Cardiac fibroblast (primary cell): ENCODE measurements at places on chromosomes 5 and 9.

- DNase-seq: no peak
These were observed 16.6 kb upstream of the FEM1C start for GRCh38 chr5:115561176-115561575.

DNA sequence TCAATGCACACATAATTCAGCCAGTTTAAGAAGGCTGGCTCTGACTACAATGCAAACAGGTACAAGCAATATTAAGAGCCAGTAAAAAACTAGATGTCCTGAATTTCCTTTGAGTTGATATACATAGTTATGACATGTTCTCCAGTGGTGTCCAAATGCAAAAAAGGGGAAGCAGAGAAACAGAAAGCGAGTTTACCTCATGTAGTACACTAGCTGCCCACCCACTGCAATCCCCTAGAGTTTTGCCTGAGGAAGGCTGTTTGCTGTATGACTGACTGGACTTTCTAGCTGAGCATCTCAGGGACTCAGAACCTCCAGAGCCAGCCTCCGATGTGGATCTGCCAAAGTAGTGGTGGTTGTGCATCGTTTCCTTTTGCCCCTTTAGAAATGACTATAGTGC, 44.8 kb upstream of the SLC1A3 start:
- DNase-seq: no peak

DNA sequence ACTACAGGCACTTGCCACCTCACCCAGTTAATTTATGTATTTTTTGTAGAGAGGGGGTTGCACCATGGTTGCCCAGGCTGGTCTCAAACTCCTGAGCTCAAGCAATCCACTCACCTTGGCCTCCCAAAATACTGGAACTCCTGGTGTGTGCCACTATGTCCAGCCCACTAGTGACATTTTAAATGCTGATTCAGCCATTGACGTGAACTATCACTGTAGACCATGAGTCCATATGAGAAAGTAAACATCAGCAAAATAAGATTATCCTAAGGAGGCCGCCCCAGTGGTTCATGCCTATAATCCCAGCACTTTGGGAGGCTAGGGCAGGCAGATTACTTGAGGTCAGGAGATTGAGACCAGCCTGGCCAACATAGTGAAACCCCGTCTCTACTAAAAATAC, 488.1 kb upstream of the EDIL3 start:
- no peak for DNase-seq

- DNase-seq: peak; percentile 20
These were observed 1.7 kb downstream of the FOXD1 start for GRCh38 chr5:73446631-73447529.

- peak; percentile 1 for DNase-seq
These were observed 439.1 kb upstream of the KIF2A start for GRCh38 chr5:61866930-61867329.

DNA sequence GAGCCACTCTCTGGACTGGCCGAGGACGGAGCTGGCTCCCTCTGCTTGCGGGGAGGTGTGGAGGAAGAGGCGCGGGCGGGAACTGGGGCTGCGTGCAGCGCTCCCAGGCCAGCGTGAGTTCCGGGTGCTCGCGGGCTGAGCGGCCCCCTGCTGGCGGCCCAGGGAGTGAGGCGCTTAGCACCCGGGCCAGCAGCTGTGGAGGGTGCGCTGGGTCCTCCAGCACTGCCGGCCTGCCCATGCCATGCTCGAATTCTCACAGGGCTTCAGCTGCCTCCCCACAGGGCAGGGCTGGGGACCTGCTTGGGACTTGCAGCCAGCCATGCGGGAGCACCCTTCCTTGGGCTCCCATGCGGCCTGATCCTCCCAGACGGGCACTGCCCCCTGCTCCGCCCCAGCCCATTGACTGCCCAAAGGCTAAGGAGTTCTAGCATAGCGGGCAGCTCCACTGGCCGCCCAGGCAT, 416.9 kb downstream of the MRPS30 start:
- no peak for DNase-seq

DNA sequence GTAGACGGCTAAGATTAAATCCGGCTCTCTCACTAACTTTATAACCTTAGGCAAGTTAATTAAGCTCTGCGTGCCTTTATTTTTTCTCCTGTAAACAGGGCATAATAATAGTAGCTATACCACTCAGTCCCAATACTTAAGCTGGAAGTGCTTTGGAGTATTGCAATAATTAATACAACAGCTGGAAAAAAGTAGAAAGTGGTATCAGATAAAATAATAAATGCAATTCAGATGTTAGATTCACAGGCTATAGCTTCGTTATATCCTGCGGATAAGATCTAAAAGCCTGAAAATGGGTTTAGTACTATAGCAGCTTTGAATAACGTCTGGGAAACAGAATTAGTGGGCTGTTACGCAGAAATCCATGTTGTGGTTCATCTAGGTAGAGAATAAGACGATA, 51.8 kb downstream of the MEGF9 start:
- no peak for DNase-seq

DNA sequence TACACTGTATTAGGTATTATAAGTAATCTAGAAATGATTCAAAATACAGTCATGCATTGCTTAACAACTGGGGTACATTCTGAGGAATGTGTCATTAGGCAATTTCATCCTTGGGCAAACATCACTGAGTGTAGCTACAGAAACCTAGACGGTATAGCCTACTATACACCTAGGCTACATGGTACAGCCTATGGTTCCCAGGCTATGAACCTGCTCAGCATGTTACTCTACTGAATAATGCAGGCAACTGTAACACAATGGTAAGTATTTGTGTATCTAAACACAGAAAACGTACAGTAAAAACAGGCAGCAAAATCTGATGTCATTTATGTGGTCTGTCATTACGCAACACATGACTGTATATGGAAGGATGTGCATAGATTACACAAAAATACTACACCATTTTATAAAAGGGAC, 96.8 kb downstream of the RAPGEF6 start:
- peak; percentile 59 for DNase-seq

GRCh38 chr9:113425072-113425471, 14.5 kb downstream of the C9orf43 start:
- no peak for DNase-seq

DNA sequence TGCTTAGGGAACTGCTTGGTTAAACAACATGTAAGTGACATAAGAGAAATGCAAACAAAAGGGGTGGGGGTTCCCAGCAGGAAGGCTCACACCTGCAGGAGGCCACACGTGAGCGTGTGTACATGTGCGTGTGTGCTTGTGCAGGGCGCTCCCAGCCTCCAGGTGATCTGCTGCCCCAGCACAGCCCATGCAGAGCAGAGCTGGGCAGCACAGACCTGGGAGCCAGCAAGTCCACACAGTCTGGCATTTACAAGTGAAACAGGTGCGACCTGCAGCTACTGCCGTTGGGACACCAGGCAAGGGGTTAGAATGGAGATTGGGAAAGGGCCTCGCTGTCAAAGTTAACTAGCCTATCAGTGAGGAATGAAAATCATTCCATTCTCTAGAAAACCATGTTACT, 41.8 kb downstream of the GRAMD2B start:
- DNase-seq: no peak

DNA sequence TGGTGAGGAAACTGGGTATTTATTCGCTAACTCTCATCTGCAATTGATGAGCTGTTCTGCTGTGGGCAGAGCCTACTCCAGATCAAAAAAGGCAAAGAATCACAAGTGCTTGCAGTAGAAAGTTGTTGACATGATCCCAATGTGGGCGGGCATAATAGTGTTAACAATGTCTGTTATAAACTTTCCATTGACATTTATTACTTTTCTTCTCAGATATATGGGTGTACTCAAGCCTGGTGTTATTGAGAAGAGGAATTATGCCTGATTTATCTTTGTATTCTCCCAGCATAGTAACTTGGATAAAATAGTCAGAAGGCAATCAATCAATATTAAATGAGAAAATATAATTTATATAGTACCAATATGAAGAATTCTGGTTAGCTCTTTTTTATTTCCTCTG, 47.8 kb downstream of the ZNF474 start:
- DNase-seq: no peak

- no peak for DNase-seq
These were observed 908.2 kb upstream of the CDH10 start for GRCh38 chr5:25552871-25553481.

DNA sequence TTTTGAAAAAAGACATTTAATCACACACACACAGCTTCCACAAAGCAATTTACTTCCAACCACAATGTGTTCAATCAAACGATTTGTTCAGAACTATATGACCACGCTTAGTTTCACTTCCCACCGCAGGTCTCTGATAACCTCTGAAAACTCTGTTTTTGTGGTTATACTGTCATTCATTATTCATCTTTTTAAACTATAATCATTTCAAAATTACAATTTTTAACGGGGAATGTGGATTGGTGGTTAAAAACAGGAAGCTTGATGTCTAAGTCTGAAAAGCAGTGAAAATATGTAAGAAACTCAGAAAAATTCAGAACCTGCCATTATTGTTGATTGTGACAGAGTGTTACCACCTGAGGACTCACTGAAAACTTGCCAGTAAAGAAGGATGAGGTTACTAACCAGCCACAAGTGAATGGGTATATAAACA, 12.7 kb upstream of the TMEM174 start:
- peak; percentile 13 for DNase-seq

DNA sequence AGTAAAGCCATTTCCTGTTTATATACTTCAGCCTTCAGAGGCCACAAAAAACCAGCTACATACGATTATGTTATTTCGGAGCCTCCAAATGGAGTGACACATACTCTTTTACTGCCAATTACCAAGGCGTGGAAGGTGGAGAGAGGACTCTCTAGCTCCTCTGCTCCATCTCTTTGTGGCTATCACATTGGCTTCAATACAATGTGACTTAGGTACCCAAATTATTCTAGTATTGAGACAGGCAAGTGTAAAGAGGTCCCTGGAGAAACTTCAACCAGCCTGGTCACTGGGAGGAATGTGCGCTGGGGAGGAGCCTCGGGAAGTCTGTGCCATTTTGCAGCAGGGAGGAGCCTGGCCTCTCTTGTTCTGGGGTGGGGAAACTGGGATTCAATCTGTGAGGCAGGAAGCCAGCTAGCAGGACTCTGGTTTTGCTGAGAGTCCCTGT, 85.8 kb upstream of the TAS2R1 start:
- DNase-seq: peak; percentile 44

DNA sequence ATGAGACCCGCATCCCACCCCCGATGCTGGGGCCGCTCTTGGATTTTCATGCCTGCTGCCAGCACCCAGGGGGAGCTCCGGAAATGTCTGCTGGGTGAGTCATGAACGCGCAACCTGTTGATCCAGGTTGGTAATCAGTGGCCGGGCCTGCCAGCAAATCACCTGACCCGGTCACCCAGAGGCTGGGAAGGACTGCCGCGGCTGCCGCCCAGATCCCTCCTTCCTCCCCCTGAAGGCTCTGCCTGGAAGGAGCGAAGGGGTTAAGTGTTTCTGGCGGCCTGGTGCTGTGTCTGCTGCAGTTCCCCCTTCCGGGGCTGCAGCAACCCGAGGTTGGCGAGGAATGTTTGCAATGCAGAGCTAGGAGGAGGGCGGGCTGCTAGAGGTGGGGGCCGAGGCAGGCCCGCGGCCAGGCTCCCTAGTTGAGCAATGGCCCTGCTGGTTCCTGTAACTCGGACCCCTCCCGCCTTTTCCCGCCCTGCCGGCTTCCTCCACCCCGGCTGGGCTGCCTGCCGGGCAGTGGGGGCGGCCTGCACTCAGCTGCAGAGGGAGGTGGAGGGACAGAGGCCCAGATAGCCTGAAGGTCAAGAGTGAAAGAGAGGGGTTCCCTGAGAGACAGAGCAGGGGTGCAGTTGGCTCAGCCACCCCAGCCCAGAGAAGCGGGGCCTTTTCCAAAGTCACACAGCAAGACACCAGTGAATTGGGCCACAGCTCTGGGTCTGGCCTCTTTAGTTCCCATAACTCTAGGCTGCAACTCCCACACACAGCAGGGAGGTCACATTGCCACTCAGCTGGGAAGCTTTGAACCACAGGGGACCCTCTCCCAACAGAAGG, 156.3 kb upstream of the IER5L start:
- DNase-seq: peak; percentile 99

- no peak for DNase-seq
These were observed 118.1 kb upstream of the ZNF366 start for GRCh38 chr5:72625332-72625731.

DNA sequence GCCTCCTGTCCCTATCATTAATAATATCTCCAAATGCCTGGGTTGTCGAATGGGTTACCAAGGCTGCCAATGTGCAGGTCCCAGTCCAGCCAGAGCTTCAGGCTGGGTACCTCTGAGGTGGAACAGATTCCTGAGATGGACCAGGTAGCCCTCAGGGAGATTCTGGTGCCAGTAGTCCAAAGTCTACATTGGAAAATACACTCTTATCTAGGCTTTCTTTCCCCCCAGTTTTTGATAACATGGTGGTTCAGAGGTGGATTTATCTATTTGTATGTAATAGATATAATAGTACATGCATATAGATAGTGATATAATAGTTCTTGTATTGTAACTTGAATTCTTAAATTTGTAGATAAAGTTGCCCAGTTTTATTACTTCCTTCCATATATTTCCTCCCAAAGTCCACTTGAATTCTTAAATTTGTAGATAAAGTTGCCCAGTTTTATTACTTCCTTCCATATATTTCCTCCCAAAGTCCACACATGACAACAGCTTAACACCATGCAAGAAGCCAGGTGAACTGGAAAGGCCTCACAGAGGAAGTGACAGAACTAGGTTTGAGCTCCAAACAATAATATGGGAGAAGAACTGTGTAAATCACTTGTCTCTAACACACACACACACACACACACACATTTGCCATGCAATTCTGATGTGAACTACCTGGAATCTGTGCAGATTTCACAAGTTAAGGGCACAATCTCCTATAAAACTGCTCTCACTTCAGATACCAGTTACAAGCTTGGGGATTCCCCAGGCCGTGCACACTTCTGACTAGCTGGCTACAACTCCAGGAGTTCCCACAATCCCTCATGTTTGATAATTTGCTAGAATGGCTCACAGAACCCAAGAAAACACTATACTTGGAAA, 30.7 kb upstream of the ERAP1 start:
- no peak for DNase-seq

DNA sequence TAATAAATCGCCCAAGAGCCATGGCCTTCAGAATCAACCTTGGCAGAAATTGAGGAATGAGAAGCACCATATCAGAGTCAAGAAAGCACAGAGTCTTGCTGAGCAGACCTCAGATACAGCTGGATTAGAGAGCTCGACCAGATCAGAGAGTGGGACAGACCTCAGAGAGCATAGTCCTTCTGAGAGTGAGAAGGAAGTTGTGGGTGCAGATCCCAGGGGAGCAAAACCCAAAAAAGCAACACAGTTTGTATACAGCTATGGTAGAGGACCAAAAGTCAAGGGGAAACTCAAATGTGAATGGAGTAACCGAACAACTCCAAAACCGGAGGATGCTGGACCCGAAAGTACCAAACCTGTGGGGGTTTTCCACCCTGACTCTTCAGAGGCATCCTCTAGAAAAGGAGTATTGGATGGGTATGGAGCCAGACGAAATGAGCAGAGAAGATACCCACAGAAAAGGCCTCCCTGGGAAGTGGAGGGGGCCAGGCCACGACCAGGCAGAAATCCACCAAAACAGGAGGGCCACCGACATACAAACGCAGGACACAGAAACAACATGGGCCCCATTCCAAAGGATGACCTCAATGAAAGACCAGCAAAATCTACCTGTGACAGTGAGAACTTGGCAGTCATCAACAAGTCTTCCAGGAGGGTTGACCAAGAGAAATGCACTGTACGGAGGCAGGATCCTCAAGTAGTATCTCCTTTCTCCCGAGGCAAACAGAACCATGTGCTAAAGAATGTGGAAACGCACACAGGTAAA, 4.5 kb downstream of the NFX1 start:
- DNase-seq: no peak
